ENCODE measurements at places on chromosomes 4 and X.

DNA sequence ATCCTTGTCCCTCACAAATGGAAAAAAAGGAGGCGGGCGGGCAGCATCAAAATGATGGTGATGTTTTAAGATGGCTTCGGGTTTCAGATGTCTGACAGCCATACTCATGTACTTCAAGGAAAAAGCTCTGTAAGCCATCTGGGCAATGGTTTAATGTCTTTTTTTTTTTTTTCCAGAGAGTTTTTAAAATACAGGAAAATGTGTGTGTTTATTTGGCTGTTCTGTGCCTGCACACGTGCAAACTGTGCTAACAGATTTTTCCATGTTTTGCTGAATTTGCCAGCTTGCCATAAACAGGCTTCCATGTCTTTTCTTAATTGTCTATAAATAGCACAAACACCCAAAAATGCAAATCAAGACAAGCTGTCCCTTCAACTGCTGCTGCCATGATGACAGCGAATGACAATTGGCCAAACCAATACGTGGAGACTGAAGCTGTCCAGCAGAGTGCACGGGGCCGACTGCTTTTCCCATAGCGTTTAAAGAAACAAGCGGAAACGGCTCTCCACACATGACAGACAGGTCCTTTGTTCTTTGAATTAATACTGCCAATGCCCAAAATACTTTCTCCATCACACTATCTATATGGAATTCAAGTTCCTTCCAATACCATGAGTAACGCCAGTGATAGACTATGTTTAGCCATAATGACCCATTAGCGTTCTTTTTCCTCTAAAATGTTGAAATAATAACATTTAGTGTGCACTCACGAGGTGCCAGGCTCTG, 35.7 kb downstream of the AFAP1 start:
- no peak for DNase-seq

- no peak for DNase-seq
Observed at GRCh38 chr4:152099555-152099954, 338.7 kb upstream of the GATB start.

DNA sequence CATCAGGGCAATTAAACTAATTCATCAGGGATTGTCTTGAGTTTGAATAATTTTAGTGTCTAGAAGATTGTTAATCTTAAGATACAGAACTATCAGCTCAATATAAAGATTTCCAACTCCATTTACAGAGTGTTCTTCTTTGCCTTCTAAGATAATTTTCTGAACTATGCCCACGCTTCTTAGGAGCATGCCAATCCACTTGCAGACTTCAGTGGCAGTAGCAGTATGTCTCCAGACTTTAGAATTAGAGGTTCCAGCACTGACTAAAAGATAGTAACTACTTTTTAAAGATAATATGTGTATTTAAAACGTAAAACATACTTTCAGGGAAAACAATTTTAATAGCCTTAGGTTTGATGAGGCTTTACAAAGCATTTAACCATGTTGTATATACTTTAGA, 34.2 kb upstream of the GALNT7 start:
- DNase-seq = no peak

DNA sequence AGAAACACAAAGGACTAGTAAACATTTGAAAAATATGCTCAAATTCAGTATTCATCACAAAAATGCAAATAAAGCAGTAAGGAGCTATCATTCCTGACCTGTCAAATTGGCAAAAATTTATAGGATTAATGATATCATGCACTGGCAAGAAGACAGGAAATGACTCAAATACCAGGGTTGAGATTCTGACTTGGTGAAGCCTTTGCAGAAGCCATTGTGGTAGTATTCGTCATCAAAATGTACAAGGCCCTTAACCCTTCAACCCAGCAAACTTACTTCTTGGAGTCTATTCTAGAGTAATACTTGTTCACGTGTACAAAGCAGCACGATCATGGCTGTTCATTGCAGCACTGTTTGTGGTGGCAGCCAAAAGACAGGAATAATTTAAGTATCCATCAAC, 132.4 kb downstream of the ENOX2 start:
- no peak for DNase-seq

- DNase-seq = no peak
Observed at GRCh38 chr4:86357608-86358007, 2.2 kb downstream of the MAPK10 start.

- no peak for DNase-seq
Observed at GRCh38 chrX:114626323-114626722, 42.4 kb downstream of the HTR2C start.

- no peak for DNase-seq
Observed at GRCh38 chr4:124018383-124019317, 622.1 kb downstream of the SPRY1 start.

DNA sequence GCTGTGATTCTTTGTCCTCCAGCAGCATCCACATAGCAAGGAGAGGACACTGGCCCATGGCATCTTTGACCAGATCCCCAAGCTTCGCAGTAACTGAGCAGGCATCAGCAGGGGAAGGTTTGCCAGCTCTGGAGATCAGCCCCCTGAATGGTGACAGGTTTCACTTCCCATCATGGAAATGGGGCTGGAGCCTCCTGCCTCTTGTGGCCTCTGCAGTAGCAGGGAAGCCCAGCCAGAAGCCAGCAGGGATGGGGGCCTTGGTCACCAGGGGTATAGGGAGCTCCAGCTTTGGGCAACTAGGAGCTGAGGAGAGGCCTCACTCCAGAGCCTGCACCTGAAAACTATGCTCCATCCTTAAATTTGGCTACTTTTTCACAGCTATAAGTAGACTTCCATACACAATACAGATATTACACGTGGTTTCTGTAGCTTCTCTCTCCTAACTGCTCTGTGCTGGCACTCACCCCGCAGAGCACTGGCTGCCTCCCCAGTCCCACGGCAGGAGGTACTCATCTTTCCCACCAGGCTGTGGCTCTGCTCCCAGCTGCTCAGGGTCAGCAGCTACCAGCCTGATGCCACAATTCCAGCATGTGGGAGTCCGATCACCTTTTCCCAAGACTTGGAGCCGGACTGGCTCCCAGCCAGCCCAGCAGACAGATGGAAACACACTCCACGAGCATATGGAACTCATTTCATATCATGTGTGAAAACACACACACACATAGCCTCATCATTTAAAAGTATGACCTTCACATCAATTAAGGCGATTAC, 2.8 kb downstream of the TMEM271 start:
- DNase-seq = no peak

- no peak for DNase-seq
Observed at GRCh38 chr4:31458813-31459212, 738.6 kb downstream of the PCDH7 start.

DNA sequence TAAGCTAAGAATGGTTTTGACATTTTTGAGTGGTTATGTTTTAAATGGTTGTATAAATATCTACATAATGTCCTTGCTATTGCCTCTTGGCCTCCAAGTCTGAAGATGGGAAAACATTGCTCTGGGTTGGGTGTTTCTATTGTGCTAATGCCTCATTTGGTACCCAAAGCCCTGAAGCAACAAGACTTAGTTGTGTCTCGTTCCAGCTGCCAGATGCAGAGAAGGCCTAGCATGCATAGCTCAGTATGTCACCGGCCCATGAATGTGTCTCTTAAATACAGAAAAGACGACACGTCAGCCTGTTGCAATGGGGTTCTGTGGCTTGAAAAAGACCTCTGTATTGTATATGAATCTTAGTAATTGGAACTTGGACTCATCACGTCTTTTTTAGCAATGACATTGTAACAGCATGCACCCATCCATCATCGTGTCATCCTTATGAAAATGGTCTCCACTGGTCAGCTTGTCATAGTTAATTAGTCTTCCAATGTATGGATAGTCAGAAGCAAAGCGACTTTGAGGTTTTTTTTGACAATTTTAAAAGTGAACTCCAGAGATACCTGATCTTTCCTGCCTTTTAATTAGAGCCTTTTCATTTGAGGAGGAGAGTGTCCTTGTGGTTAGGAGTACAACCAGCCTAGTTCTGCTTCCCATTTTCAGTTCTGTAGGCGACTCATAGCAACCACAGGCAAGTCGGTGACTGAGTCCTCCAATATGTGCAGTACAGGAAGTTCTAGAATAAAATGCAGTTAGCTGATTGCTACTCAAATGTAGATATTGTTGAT, 126.4 kb upstream of the GATB start:
- no peak for DNase-seq

- DNase-seq = peak; percentile 32
Observed at GRCh38 chrX:103343105-103343504, 13.1 kb downstream of the TCEAL7 start.

DNA sequence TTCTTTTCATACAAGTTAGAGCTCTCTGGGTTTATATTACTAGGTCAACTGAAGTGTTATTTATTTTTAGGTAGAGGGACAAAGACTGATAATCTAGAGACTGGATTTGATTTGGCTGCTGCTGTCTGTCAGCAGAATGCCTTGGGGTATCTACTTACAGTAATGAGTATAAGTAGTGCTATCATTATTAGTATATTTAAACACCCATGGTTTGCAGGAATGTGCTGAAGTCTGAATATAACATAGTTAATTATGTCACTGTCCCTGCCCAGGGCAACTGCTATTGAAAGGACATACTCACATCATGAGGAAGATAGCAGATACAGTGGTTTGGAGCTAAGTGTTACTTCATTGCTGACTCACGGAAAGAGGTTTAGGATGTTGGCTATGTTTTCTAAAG, 76.2 kb downstream of the PRRG1 start:
- DNase-seq = no peak

DNA sequence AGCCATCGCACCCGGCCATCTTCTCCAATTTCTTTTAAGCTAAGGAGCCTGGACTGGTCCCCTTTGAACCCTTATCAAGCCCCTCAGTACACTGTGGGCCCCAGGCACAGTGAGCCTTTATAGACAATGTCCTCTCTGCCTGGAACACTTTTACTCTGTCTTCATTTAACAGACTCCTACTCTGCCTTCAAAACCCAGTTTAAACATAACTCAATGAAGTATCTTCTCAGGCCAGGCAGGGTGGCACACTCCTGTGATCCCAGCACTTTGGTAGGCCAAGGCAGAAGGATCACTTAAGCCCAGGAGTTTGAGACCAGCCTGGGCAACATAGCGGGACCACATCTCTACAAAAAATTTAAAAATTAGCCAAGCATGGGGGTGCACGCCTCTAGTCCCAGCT, 27.5 kb upstream of the SMS start:
- DNase-seq = no peak

- DNase-seq = no peak
Observed at GRCh38 chr4:24701683-24702082, 93.7 kb upstream of the SOD3 start.

- DNase-seq = no peak
Observed at GRCh38 chrX:40085102-40085551, 12.6 kb downstream of the BCOR start.

- no peak for DNase-seq
Observed at GRCh38 chrX:41198410-41198809, 113.2 kb downstream of the USP9X start.

DNA sequence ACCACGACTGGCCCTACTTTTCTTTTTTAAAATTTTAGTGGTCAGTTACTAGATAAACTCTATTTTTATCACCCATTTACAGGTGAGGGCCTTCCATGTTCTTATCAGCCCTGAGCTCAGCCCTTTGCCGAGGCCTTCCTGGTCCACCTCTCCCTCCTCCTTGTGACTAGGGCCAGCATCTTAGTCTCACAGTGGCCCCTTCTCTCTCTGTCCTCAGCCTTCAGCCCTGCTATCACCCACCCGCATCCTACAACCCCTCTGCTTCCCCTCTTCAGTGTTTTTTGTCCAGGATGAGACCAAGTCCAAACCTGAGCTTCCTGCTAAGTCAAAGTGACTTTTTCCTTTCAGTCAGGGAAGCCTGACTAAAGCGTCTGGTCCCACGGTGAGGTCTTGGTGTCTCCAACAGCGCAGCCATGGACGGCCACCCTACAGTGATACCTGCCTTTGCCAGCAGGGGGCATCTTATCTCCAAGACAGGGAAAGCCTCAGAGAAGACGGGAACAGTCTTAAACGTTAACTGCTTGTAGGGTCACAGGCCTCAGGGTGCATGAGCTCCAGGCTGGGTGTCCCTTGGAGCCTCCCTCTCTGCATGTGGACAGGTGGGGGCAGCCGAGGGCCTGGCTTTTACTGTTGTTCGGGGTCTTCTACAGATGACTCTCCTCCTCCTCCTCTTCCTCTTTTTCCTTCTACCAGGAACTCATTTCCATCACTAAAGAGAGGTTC, 11.7 kb upstream of the GAGE10 start:
- peak; percentile 87 for DNase-seq

DNA sequence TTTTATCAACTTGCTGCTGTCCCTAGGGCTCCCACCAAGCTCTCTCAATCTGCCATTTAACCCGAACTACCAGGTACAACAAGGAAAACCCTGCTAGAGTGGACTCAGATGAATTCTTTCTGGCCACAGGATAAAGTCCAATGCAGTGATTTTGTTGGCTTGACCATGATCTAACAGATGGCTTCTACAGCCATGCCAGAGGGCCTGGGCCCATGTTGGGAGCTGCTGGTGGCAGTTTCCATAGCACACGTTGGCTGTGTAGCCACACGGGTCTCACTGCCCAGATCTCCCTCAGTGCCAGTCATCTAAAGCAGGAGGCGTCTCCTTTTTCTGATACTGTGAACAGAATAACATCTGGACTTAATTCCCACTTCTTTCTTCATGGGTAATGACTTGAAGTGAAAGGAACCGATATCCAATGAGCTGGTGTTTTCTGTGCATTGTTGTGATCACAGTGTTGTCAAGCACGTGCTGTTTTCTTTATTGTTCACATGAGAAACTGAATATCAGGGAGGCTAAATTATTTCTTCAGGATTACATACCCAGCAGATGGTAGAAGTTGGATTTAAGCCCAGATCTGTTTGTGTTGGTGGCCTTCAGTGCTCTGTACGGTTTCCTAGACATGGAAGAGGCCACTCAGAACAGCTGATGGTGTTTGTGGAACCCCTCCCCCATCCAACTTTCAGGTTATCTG, 85.2 kb upstream of the CLCN4 start:
- no peak for DNase-seq

GRCh38 chrX:31508338-31508737, 436.5 kb upstream of the FTHL17 start:
- no peak for DNase-seq

- no peak for DNase-seq
Observed at GRCh38 chrX:64229154-64229553, 1.3 kb downstream of the ASB12 start.

GRCh38 chrX:39427906-39428305, 626.6 kb downstream of the MID1IP1 start:
- DNase-seq = peak; percentile 66

DNA sequence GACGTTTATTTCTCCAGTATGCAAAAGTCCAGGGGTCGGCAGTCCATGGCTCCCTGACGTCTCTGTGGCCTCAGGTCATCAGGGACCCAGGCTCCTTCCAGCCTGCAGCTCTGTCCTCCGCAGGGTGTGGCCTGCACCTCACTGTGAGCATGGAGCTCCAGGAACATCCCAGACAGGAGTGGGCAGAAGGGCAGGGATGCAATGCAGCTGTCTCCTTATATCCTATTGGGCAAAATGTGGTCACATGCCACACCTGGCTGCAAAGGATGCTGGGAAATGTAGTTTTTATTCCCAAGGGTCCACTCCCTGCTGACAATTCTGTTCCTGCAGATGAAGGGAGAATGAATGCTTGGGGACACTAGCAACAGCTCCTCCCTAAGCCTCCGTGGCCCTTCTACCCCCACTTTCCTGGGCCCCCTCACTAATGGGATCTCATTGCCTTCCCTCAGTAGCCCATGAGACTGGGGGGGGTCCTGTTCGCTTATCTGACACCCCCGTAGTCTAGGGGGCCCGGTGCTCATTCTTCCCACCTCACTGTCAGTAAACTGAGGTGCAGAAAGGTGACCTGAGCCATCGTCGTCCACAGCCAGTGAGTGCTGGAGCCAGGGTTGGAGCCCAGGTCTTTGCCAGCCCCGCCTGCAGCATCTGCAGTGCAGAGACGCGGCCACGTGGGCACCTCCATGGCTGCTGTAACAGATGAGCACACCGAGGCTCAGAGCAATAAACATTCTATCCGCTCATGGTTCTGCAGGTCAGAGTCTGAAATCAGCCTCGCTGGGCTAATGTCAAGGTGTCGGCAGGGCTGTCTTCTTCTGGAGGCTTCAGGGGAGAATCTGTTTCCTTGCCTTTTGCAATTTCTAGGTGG, 5.9 kb upstream of the GRPEL1 start:
- DNase-seq = no peak

Measured in activated T-cell treated with anti-CD3 and anti-CD28 coated beads, Interleukin-2, amount 50 U/mL, for 48 hours (primary cell).